ENCODE measurements at places on chromosomes 3 and 15.

- DNase-seq, result no peak
Measured at GRCh38 chr3:131716007-131716406, 213.2 kb upstream of the MRPL3 start.

- DNase-seq, result no peak
Measured at GRCh38 chr3:15926871-15927270, 129.1 kb upstream of the ANKRD28 start.

DNA sequence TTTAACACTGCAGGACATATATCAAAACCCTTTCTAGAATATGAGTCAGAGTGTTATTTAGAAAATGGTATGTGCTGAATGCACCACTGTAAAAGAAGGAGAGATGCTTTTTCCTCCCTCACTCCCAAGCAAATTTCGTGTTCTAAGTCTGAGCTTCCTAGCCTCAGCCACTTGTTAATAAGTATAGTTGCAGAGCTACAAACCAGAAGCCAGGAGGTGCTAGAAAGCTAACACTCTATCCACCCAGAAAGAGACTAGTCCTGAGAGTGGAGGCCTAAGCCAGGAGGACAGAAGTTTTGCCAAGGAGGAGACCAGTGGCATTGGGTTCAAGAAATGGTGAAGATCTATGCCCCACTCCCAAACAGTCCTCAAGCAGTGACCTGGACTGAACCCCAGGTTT, 40.5 kb upstream of the GYG1 start:
- DNase-seq, result no peak

- no peak for DNase-seq
Measured at GRCh38 chr3:100570811-100571210, 38.6 kb upstream of the ADGRG7 start.

DNA sequence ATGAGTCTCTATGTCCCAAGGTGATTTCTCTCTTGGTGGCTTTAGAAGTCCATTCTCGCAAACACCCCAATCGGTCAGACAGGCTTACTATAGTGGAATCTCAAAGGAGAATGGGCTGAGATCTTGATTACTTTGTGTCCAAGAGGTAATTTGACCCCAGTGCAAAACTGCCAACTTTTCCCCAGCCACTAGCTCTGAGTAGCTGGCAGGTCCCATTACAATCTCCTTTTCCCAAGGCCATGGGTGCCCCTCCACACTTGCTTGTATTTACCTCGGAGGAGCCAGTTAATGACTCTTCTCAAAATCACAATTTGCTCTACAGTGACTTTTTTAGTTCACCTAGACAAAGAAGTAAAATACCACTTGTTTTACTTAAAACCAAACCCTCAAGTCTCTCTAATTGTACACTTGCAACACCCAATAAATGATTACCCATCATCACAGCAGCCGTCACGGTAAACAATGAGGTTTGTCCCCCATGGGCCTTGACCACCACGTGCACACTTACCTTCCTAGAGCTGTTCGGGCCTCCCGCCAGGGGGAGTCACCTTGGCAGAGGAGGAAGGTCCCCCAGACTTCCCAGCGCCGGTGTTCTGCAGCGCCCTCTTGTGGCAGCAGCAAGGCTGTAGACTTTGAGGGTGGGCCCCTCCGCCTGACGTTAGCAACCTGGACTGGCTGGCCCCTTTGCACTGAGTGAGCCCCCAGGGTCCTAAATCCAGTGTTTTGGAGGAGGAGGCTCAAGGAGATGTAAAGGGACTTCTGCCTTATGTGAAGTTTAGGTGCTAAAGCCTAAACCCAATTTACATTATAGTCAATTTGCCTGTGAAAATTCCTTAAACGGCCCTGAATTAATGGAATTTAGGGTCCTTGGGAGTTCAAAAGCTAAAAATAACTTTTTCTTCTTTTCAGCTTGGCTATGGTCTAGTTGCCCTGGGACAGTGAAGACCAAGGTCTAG, 18.7 kb upstream of the HDAC11 start:
- no peak for DNase-seq

DNA sequence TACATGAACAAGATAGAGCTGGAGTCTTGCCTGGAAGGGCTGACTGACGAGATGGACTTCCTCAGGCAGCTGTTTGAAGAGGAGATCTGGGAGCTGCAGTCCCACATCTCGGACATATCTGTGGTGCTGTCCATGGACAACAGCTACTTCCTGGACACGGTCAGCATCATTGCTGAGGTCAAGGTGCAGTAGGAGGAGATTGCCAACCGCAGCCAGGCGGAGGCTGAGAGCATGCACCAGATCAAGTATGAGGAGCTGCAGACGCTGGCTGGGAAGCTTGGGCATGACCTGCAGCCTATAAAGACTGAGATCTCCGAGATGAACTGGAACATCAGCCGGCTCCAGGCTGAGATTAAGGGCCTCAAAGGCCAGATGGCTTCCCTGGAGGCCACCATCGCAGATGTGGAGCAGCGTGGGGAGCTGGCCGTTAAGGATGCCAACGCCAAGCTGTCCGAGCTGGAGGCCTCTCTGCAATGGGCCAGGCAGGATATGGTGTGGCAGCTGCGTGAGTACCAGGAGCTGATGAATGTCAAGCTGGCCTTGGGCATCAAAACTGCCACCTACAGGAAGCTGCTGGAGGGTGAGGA, 5.5 kb upstream of the LARP6 start:
- no peak for DNase-seq

DNA sequence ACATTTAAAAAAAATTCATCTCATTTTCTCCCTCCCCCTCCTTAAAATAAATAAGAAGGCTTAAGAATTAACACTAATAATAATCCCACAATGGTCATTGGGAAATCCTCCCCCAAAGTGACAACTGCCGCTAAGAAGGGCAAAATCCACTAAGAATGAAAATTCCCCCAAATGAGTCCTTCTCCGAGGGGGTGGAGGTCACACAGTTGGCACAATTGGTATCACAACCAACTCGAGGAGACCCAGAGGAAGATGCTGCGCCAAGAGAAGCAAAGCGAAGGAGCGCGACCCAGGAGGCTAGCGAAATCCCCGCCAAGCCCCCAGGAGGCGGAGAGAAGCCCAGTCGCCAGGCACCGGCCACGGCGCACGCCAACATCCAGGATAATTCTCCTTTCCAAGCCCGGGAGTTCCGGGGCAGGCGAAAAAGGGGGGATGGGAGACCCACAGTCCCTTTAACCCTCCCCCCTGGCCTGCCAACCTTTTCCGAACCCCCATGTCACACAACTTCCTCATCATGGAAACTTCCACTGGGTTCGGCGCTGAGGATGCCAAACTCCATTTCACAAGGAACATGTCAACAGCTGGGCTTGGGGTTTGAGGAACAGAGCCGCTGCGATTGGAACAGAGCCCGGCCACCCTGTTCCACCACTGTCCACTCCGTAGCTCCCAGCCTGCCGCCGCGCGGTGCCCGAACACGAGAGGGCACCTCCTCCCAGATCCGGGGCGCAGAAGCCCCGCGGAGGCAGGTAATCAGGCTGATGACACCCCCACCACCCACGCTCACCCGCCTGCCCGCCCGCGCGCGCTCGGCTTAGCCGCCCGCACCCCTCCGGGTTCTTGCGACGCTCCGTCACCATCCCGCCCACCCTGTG, 668 bp downstream of the THRB start:
- DNase-seq, result no peak

- DNase-seq, result no peak
Measured at GRCh38 chr3:69443457-69443920, 57.6 kb upstream of the FRMD4B start.

GRCh38 chr15:47822048-47822447, 104.7 kb downstream of the SEMA6D start:
- DNase-seq, result no peak

DNA sequence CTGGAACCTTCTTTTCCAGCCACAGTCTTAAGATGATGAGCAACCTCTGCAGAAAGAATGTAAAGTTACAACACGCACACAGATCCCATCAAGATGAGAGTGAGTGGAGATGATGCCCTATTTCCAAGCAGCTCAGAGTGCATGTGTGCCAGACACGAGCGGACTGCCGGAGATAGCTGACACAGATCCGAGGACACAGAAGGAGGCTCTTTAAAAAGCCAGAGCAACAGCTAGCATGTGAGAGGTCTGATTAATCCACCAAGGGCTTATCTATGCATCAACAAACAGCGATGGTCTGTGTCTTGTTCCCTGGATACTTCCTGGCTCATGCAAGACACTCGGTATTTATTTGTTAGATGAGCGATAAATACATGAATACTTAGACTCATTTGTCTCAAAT, 128.6 kb upstream of the DLG1 start:
- DNase-seq, result no peak

GRCh38 chr3:124766113-124767095, 36.2 kb downstream of the UMPS start:
- DNase-seq, result no peak

- DNase-seq, result no peak
Measured at GRCh38 chr3:140019946-140020345, 85.0 kb downstream of the CLSTN2 start.

DNA sequence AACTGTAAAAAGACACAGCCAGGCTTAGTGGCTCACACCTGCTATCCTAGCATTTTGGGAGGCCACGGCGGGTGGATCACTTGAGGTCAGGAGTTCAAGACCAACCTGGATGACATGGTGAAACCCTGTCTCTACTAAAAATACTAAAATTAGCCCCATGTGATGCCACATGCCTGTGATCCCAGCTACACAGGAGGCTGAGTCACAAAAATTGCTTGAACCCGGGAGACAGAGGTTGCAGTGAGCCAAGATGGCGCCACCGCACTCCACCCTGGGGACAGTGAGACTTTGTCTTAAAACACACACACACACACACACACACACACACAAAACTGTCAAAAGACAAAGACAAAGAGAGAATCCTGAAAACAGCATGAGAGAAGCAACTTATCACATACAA, 18.0 kb downstream of the SPCS1 start:
- no peak for DNase-seq

- no peak for DNase-seq
Measured at GRCh38 chr3:126085841-126086240, 1.9 kb upstream of the SLC41A3 start.

DNA sequence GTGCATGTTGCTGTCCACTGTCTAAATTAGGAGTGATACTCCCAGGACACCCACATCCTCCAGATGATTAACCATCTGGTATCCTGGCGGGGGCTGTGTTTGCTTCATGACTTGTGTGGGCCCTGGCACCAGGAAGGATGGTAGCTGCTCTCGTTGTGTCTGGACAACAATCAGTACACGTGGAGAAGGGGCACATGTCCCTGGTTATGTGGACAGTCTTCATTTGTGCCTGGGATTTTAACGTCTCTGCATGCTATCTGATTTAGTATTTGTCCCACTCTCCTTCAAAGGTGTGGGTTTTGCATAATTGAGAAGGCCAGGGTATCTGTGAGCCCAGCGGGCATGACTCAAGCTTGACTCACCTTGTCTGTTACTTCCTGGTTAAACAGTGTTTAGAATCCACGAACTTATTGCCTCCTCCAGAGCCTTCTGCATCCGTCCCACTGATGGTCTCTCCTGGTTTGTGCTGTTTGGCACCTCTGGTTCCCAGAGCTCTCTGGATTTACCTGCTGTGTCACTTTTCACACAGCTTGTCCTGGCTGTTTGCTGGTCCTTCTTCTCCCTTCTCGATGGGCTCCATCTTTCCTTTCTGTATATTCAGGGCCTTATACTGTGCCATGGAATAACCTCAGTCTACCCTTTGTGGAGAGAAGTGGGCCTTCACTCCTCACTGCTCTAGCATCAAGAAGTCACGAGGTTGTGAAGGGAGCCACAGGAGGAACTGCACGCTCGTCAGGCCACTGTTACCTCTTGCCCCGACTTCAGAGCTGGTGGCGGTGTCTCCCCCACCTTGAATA, 32.5 kb downstream of the ARNT2 start:
- DNase-seq, result no peak

- no peak for DNase-seq
Measured at GRCh38 chr3:188415196-188415595, 261.2 kb downstream of the LPP start.

DNA sequence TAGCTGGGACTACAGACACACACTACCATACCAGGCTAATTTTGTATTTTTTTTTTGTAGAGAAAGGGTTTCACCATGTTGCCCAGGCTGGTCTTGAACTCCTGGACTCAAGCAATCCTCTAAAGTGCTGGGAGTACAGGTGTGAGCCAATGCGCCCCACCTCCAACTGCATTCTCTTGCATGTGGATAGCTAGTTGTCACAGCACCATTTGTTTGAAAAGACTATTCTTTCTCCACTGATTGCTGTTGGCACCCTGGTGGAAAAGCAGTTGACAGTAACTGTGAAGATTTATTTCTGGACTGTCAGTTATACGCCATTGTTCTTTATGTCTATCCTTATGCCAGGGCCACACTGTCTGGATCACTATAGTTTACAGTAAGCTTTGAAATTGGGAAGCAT, 303.9 kb downstream of the ADAMTS17 start:
- DNase-seq, result no peak

DNA sequence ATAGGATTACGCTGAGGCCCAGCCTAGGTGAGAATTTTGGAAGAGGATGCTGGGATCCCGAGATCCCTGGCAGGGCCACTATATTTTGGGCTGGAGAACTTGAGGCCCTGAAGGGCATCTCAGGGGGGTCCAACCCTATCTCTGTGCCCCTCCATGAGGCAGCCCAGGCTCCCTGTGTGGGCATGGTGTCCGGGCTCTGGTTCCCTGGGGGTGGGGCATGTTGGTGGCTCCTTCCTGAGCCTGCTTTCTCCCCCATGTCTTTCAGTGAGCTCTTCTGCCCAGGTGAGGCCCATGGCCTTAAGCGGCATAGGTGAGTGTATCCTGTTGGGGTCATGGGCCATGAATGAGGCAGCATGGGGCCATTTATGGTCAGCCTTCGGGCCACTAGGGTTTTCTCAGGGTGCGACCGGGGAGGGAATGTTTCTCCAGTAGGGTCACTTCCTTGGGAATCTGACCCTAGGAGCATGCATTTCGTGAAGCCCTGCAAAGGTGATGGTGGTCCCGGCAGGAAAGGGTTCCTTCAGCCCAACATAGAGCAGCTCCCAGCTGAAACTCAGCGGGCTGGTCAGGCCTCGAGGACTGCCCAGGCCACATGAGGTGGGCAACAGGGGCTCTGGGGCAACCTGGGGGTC, 191.3 kb downstream of the UBE3A start:
- no peak for DNase-seq

DNA sequence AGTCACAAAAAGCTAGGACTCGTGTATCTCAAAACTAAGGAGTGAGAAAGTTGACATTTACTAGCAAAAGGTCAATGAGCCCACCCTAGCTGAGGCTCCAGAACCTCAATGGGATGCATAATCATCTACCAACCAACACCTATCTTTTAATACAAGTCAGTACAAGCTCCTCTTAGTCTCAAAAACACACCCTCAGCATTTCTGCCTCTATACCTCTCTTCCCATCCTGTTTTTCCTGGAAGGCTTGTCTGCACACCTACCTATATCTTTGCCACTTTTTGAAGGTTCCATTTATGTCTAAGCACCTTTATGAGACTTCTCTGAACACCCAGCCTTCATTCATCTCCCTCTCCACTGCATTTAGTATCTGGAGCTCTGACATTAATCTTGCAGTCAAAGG, 10.0 kb downstream of the WWTR1 start:
- DNase-seq, result no peak

GRCh38 chr3:160378331-160379109, 20.5 kb downstream of the IFT80 start:
- no peak for DNase-seq

GRCh38 chr3:156602424-156602823, 47.5 kb upstream of the SSR3 start:
- DNase-seq, result no peak
